ENCODE measurements at places on chromosomes 12 and 14.

GRCh38 chr12:26770239-26771070 is 62.5 kb downstream of the ITPR2 start:
- DNase-seq: no peak

GRCh38 chr14:23437133-23438100 is 2.0 kb upstream of the MYH7 start:
- no peak for DNase-seq

GRCh38 chr12:108853981-108854446 is 3.4 kb downstream of the SSH1 start:
- DNase-seq: no peak

- no peak for DNase-seq
Measured at GRCh38 chr12:28512876-28513275, 322.6 kb downstream of the CCDC91 start.

Measured in stimulated activated CD4-positive, alpha-beta T cell treated with anti-CD3 and anti-CD28 coated beads, Interleukin-1b, Interleukin-23, amount 100 ng/mL, for 1 hour (primary cell).